ENCODE measurements at places on chromosomes 7 and 10.

- DNase-seq: no peak
These were observed 348.7 kb upstream of the LRGUK start for GRCh38 chr7:133778472-133778871.

GRCh38 chr10:110481919-110482318, 15.8 kb upstream of the DUSP5 start:
- DNase-seq: no peak

- no peak for DNase-seq
These were observed 108.6 kb downstream of the KMT2E start for GRCh38 chr7:105122619-105123018.

GRCh38 chr10:78401624-78402367, 368.1 kb downstream of the RPS24 start:
- no peak for DNase-seq

DNA sequence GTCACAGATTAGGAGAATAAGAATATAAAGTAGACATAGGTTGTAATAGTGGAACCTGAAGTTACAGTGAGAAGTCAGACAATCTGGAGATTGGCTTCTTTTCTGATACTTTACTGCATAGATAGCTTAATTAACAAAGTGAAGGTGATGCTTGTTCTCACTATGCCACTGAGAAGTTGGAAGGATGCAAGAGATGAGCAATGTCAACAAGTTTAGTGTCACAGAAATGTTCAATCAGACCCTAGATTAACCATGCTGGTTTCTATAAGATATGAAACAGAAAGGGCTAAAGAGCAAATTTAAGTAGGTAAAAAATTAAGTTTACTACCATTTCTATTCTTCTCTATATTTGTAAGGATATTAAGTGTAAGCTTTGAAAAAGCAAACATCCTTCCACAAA, 838.6 kb upstream of the SORCS1 start:
- no peak for DNase-seq

DNA sequence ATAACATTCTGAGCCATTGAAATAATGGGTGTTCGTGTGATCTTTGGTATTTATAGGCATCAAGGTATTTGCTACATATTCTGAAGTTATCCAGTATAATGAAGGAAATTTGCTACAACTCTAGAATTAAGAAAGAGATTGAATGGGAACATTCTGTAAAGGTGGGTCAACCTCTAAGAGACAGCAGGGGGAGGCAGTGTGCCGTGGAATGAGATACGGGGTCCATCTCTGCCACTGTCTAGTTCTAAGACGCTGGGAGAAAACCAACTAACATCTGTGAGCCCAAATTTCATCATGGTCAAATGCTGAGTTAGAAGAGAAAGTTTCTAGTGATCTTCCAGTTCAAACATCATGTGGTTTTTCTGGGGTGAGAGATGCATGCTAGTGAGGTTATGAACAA, 368.9 kb downstream of the SORCS1 start:
- DNase-seq: peak; percentile 58

DNA sequence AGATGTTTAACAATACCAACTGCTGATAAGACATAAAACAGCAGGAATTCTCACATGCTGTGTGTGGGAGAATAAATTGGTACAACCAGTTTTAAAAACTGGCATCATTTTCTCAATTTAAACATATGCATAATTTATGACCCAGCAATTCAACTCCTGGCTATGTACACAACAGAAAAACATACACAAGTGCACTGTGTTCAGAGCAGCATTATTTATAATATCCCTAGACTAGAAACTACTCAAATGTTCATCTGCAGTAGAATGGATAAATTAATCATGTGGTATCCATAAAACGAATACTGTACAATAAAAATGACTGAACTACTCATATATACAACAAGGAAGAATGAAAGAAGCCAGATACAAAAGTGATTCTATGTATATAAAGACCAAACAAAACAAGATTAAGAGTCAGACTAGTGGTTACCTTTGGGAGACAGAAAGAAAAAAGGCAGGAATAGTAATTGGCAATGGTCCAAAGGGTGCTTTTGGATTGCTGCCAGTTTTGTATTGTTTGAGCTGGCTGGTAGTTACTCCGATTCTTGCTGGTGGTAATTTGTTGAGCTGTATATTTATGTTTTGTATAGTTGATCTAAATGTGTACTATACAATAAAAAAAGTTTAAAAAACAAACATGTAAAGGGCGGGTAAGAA, 306.0 kb downstream of the TFEC start:
- no peak for DNase-seq

DNA sequence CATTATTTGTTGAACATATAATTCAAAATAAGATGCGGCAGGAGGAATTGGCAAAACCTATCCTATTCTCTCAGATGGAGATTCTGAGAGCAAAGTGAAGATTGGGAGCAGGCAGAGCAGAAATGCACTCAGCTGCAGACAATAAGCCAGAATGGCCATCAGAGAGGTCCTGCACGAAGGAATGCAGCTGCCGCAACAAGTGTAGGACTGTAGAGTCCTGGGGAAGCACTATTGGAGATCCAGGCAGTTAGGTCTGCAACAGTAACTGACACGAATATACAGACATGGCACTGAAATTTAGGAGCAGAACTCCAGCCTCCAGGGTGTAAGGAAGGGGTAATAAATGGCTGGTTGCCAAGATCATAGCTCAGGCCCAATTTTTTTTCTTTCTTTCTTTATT, 10.4 kb upstream of the COL1A2 start:
- DNase-seq: no peak

- no peak for DNase-seq
These were observed 73.2 kb upstream of the PPP1R3C start for GRCh38 chr10:91705948-91706670.

DNA sequence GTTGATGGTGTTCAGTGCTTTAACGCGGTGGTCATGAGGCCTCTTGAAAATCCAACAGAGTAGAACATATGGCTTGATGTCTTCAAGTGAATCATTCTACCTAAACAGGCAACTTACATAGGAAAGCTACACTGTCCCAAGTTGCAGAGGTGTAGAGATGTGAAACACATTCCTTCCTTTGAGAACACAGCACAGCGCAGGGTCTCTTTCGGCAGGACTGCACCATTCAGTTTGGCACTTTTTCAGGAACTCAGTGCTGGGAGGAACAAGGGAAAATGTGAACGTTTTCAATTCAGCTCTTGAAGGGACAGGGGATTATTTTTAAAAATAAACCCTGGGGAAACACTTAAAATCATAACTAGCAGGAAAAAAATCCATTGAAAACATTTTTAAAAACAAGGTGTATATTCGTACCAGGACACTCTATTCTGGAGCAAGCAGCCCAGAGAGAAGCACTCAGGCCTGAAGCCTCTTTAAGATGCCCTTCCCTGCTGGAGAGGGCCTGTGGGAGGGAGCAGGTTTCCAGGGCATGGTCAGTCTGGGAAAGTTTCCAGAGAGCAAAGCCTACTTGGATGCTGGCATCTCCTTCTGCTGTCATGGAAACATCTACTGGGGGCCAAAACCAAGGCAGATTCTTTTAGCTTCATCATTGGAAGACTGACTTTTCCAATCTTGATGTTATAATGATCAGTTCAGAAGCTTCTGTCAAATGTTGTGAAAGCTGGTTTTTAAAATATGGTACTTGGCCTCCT, 60.4 kb upstream of the NPVF start:
- no peak for DNase-seq

DNA sequence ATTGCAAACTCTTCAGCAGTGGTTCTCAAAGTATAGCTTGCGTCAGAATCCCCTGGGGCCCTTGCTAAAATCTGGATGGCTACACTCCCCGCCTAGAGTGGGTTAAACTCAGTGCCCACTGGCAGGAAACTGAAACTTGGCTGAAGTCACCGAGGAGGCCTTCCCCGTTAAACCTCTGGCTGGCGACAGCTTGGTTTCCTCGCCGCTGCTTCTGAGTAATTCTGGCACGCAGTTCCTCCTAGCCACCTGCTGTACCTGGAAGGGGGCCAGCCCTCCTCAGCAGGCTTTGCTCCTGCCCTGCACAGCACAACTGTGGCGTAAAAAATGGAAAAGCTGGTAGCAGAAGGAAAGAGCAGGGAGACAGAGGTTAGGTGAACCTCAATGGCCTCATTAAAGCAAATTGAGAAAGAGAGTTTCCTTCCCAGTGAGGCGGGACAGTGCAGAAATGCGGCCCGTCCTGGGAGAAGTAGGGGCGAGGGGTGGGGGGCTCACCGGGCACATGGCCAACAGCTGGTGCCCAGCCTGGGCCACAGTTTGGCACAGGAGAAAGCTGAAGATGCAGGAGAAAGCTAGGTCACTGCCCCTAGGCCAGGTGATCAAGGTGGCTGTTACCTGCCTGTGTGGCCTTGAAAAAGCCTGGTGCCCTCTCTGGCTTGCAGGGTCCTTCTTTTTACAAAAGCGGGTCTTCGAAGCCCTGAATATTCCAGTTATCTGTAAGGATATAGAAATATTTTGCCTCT, 46.6 kb downstream of the ALOX5 start:
- DNase-seq: peak; percentile 29

GRCh38 chr7:139823959-139824521, 5.0 kb upstream of the TBXAS1 start:
- DNase-seq: peak; percentile 66

DNA sequence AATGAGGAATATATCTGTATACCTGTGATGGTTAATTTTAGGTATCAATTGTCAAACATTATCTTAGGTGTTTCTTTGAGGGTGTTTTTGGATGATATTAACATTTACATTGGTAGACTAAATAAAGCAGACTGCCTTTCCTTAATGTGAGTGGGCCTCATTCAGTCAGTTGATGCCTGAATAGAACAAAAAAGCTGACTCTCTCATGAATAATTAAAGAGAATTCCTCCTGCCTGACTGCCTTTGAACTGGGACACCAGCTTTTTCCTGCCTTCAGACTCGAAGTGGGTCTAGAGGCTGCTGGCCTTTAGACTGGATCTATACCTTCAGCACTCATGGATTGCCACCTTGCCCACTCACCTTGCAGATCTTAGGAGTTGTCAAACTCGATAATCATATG, 117.9 kb upstream of the TMEM168 start:
- no peak for DNase-seq

GRCh38 chr7:40468891-40469864, 334.4 kb downstream of the SUGCT start:
- peak; percentile 94 for DNase-seq

DNA sequence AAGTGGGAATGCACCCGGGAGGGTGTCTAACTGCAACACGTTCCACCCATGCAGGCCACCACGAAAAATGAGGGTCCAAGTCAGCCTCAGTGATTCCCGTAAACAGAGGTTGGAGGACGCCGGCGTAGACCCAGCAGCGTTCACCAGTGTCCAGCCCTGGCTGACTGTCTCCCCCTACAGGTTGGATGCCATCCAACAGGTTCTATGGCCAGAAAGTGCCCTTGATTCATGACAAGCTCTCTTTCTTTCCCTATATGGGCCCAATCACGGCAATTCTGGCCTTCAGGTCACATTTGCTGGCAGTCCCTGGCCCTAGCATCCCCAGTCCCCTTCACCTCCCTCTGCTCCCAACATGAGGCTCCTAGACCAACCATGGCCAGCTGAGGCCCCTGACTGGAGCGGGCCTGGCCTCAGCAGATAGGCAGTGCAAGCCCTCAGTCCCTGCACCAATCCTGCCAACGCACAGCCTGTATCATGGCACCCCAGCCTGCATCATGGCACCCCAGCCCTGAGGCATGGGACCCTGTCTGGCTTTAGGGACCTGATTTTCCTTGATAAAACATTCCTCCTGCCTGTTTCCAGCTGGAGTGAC, 227.4 kb downstream of the GRID1 start:
- DNase-seq: no peak

DNA sequence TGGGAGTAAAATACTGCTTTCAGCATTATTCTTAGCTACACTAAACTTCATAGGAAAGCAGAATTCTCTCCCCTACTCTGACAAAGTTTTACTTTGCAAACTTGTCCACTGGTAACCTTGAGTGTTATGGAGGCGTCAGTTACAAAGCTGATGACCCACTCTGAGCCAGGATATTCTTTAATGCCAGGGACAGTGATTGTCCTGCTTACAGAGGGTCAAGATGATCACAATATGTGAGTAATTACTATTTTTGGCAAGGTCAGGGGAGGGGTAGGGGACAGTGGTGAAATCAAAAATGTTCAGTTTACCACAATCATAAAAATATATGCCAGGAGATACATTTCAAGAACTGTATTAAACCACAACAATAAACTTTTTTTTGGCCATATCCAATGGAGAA, 520.6 kb downstream of the SUGCT start:
- DNase-seq: no peak

GRCh38 chr10:120505866-120506265, 48.8 kb downstream of the PLPP4 start:
- no peak for DNase-seq

GRCh38 chr7:25711940-25712339, 440.1 kb upstream of the NFE2L3 start:
- DNase-seq: no peak

- peak; percentile 31 for DNase-seq
These were observed 227.5 kb downstream of the THSD7A start for GRCh38 chr7:11604505-11604904.

DNA sequence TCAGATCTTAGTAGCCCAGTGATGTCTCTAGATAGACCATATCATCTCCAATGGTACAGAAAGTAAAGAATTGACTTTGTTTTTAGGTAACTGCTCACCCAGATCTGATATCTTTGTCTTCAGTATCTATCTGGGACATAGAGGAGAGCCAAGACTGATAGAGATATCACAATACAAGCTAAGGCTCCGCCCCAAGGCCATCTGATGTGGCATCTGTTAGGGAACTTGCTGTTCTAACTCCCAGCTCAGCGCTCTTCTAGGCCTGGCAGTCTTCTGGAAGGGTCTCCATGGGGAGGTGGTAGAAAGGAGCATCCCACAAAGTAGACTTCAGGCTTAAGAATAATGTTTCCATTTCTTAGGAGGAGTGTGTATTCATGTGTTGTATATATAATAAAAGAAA, 88.4 kb upstream of the SAMD8 start:
- no peak for DNase-seq

GRCh38 chr7:10122551-10123100, 851.0 kb upstream of the PHF14 start:
- no peak for DNase-seq

GRCh38 chr7:149753375-149754233, 19.8 kb downstream of the ZNF467 start:
- DNase-seq: peak; percentile 68

GRCh38 chr10:93039721-93040120, 20.9 kb upstream of the CYP26C1 start:
- DNase-seq: peak; percentile 67

- no peak for DNase-seq
These were observed 448.5 kb downstream of the NXPH1 start for GRCh38 chr7:8881916-8882315.

GRCh38 chr10:66187053-66187733, 738.6 kb upstream of the LRRTM3 start:
- no peak for DNase-seq

GRCh38 chr7:37920305-37920848, at the start of gene EPDR1:
EPDR1 (plus strand) TSS chr7:37920640; CDS start chr7:37920940, 300 bp downstream.
- peak; percentile 70 for DNase-seq

- DNase-seq: no peak
These were observed 157.1 kb upstream of the AOAH start for GRCh38 chr7:36881233-36881874.

DNA sequence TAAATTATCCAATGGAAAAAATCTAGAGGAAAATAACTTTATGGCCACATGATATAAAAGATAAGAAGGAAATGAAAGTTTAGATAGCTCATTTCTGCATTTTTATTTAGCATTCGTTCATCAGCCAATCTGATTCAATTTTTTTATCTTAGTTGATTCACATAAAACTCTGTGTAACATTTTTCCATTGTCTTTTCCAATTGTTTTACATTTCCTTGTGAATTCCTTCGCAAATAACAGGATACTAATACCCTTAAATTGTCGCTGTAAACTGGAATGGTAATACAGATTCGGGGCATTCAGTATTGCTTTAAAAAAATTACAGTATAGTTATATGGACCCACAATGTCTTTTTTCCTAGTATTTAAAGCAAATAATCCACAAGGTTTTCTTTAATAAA, 136.4 kb downstream of the CUBN start:
- DNase-seq: no peak
